Activated CD4-positive, alpha-beta T cell treated with anti-CD3 and anti-CD28 coated beads, Interleukin-2, amount 50 U/mL, for 1 hour (primary cell): ENCODE measurements at places on chromosomes 7 and 10.

- no peak for DNase-seq
Observed at GRCh38 chr10:633279-634245, 55.9 kb downstream of the DIP2C start.

- DNase-seq, result no peak
Observed at GRCh38 chr7:55992346-55992745, 28.0 kb downstream of the NIPSNAP2 start.

DNA sequence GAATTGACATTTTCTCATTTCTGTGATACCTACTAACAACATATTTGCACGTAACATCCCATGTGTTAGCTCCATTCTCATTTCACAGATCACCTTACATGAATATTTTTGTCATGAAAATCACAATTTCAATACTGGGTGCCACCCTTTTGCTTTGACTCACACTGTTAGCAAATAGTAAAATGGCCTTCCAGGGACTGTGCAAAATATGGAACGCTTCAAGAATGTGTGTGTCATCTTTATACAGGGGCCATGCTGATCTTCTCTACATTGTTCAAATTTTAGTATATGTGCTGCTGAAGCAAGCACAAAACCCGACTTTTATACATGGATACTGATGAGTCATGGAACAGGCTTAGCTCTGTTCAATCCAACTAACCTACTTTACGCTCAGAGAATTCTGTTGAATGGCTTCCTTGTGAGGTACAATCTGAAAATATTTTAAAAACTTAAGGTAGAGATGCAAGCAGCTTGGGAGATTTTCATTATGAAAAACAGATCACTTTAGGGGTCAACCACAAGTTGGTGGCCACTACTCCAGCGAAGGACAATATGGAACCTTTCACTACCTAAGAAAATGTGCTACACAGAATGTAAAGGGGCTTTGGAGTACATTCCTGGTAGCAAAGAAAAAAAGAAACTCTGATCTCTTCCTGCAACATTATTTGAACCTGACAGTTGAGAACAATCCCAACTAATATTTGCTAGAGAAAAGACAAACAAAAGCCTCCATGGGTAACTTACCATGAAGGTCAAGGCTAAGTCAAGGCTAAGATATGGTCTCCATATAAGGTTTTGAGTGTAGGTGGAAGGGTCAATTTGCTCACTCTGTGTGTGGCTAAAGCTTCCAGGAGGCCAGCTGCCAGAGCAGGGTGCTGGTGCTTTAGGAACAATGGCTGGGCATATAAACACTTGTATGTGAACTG, 11.9 kb downstream of the ANKRD26 start:
- no peak for DNase-seq

DNA sequence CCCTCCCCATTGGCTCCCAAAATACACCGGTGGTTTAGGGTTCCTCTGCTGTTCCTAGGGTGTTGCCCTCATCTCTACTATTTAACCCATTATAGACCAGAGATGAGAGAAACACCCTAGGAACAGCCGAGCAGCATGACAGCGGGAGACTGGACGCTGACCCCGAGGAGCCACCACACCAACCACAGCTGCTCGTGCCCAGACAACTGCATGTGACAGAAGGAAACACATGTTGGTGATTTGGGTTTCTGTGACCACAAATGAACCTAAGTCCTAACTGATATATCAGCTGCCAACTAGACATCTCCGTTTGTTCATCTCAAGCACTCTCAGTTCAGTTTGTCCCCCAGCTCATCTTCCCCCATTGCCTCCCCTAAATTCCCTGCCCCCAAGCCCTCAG, 13.4 kb downstream of the CFAP43 start:
- no peak for DNase-seq

- no peak for DNase-seq
Observed at GRCh38 chr7:146661435-146661834, 544.8 kb downstream of the CNTNAP2 start.

DNA sequence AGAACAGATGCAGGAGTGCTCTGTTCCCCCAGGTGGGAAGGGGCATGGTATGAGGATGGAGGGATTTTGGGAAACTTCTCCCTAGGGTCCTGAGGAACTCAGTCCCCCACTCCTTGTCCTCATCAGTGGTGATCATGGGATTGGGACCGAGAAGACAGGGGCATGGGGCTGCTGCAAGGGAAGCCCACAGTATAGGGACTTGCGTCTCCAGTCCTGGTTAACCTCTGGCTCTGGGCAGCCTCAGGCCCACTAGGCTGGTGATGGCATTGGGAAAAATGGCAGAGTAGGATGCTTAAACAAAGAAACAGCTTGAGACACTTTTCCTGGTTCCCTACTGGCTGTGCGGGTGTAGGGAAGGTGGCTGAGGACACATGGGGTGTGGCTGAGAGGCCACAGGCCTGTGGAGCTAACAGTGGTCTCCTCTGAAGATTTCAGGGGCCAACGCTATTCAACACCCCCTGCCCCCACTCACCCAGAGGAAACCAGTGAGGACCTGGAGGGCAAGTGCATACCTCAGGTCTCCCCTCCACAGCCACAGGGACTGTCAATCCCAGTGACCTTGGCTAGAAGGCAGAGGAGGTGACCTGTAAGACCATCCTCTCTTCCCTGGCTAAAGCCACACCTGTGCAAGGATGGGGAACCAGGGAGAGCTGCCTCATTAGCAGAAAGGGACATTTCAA, 261.3 kb downstream of the CCSER2 start:
- no peak for DNase-seq

DNA sequence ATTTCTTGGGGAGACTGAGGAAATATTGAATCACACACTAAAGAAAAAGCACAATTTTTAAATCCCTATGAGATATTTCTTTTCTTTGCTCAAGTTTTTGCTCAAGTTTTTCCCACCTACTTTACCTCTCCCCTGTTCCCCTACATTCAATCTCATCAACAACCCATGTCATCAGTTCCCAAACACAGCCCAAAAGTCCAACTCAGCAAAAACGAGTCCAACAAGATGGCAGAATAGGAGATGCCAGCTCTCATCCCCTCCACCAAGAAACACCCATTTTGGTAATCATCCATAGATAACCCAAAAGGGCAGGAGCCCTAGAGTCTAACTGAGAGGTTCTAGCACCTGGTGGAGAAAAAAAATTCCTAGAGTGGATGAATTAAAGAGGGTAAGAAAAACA, 152.5 kb upstream of the GHITM start:
- no peak for DNase-seq

DNA sequence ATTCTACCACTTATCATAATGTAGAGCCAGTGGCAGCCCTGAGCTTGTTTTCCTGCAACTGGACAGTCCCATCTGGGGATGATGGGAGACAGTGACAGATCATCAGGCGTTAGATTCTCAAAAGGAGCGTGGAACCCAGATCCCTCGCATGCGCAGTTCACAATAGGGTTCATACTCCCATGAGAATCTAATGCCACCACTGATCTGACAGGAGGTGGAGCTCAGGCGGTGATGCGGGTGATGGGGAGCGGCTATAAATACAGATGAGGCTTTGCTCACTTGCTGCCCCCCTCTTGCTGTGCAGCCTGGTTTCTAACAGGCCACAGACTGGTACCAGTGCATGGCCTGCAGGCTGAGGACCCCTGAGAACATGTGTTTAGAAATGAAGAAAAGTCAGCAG, 260.1 kb downstream of the CAMK1D start:
- DNase-seq, result no peak

- DNase-seq, result no peak
Observed at GRCh38 chr10:53836638-53837037, 964.4 kb downstream of the PCDH15 start.

DNA sequence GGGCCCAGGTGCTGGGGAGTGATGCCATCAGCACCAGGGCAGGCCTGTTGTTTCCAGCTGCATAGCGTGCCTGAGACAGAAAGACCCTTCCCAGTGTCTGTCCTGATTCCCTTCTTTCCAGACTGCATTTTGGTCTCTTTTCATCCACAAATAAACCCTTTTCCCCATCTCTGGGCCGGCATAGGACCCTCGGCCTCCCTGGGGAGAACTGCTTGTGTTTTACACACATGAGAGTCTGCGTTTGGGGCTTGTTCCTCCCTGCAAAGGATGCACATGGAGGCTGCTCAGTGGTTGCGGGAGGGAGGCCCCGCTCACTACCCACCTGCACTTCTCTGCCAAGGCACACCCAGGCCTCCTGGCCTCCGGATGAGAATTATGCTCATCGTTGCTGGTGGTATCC, 5.8 kb upstream of the MMP21 start:
- no peak for DNase-seq

- DNase-seq, result no peak
Observed at GRCh38 chr10:87849001-87849400, 14.3 kb downstream of the KLLN start.

DNA sequence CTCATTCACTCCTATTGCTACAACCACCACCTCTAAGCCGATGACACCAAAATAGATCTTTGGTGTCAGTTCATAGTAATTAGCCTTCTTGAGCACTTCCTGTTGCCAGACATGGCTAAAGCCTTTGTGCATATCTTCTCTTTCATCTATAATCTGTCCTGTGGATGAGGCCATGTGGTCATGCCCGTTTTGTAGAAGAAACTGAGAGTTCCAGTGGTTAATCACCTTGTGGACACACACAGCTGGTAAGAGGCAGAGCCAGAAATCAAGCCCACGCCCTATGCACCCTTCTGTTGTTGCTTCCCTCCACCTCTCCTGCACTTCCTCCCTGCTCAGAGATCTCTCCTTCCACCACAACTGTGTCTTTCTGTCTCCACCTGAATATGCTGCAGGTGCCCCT, 285.1 kb upstream of the PFKP start:
- DNase-seq, result no peak

- no peak for DNase-seq
Observed at GRCh38 chr10:34674176-34674575, 140.9 kb downstream of the PARD3 start.

DNA sequence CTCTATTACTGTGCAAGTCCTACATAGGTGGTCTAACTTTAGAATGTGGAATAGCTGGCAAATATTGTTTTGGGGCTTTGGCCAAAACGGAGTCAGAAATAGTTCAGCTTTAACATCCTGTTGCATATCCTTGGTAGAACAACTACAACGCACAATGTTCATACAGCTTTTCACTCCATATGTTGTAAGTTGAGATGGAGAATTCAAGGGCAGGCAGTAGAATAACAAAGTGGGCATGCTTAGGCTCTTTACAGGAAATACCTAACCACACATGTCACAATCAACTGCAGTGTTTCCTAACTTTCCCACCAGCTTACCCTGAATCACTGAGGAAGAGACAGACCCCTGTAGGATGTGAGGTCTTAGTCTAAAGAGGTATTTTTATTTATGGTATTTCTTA, 122.3 kb downstream of the PPP1R3A start:
- no peak for DNase-seq

GRCh38 chr10:8296090-8296733, 241.7 kb downstream of the GATA3 start:
- DNase-seq, result no peak

DNA sequence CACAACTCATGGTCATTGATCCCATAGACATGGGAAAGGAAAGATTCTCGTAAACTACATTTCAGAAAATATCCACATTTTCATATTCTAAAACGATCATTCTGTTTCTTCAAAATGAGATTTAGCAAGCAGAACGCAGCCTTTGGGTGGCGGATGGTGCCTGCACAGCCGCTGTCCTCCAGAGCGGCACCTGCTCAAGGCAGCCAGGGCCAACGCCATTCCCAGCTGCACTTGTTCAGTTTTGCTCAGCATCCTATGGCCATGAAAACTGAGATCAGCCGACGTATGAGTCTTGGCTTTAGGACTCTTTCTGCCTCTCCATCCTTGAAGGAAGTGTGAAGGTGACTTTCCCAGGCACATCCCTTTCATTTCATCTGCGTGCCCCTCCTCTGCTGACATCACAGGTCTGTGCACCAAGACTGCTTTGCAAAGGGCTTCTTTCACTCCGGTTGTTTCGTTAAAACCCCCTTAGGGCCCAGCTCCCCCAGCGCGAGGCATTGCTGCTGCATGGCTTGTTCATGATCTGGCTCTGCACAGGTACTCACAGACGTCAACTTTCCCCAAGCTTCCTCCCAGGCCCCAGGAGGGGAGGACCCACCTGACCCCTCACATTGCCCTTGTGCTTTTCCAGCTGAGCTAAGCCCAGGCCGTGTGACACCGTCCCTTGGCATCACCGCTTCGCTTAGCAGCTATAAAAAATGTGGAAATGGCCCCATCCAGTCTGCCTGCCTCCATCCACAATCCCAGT, 37.2 kb downstream of the TCERG1L start:
- DNase-seq, result no peak

GRCh38 chr10:122648599-122649428, 50.8 kb downstream of the C10orf120 start:
- DNase-seq, result peak; percentile 6

DNA sequence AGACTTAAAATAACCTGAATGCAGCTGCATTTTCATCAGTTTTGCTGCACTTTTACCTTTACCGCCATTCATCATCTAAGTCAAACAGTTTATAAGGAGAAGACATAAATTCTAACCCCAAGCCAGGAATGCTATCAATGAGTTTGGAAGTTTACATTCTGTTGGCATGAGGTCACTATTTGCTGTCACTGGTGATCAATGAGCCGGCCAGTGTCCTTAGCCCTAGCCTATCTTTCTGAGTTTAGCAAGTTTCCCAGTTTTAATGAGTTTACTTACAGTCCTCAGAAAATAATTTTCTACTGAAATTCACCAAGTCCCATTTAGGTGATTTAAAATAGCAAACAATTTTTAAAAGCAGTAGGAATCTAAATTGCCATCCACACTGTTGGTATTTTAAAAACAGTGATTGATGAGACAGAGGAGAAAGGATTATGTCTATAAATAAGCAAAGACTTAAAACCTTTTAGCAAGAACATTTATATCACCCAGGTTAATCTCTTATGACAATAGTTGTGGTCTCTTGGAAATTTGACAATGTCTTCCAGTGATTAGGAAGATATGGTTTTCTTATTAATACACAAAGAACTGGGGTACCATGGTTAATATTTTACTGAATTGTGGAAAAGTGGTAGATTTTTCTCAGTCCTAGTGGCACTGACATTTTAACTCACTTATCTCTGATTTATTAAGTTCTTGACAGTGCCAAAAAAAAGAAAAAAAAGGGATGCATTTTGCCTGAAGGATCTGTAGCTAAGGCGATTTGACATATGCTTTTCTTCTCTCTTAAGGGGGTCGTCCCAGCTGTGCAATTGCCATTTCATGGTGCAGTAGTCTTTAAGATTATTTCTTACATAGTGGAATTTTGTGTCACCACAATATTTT, 443.4 kb upstream of the ANKRD30A start:
- DNase-seq, result no peak

- DNase-seq, result no peak
Observed at GRCh38 chr10:3167611-3168330, 4.8 kb downstream of the PITRM1 start.
